ENCODE measurements at places on chromosomes 6 and 20. TPM values are rescaled to one million over a fixed set of nuclear protein-coding genes. Genes with fewer than 3 reads are reported as not detected.

The LCA5 gene
- 4.7 TPM for total RNA-seq

The OTOR gene
- total RNA-seq = not detected

The RWDD1 gene
- total RNA-seq = 40.2 TPM

The EIF6 gene
- 71.7 TPM for total RNA-seq

The KIF3B gene
- total RNA-seq = 15.5 TPM

The ADGB gene
- total RNA-seq = not detected

The MANEA gene
- total RNA-seq = 11.5 TPM

The WFDC10B gene
- total RNA-seq = not detected

The BLOC1S5 gene
- 7.4 TPM for total RNA-seq

The PI16 gene
- total RNA-seq = not detected

The LY6G6C gene
- not detected for total RNA-seq

The CHMP4B gene
- total RNA-seq = 64.3 TPM

The MTRF1L gene
- 13.4 TPM for total RNA-seq

The SLC17A1 gene
- not detected for total RNA-seq

The HLA-DPA1 gene
- total RNA-seq = 2.8 TPM

The ENPP1 gene
- 1.2 TPM for total RNA-seq

The PLCB4 gene
- 0.29 TPM for total RNA-seq

The CD93 gene
- 16.9 TPM for total RNA-seq

The HTR1E gene
- total RNA-seq = not detected

The AVP gene
- total RNA-seq = not detected

The ZBTB9 gene
- 2.6 TPM for total RNA-seq

The TGM3 gene
- total RNA-seq = not detected

The THEMIS gene
- not detected for total RNA-seq

The TNFRSF6B gene
- total RNA-seq = 3.1 TPM

The CST3 gene
- total RNA-seq = 3,122 TPM

The CCR6 gene
- not detected for total RNA-seq

The C20orf204 gene
- 0.34 TPM for total RNA-seq

The PPP1R3G gene
- total RNA-seq = 2.6 TPM

The LY86 gene
- total RNA-seq = not detected

The CRISP3 gene
- total RNA-seq = not detected

The SLC35F1 gene
- not detected for total RNA-seq

The SLC13A3 gene
- 2.5 TPM for total RNA-seq

The TAF4 gene
- 7.1 TPM for total RNA-seq

The TAGAP gene
- not detected for total RNA-seq

The DNAH8 gene
- total RNA-seq = not detected

The RRAGD gene
- 0.75 TPM for total RNA-seq

The PTK7 gene
- 110 TPM for total RNA-seq

The APOBEC2 gene
- not detected for total RNA-seq

The RIPPLY2 gene
- not detected for total RNA-seq

All from cardiac ventricle fibroblast (primary cell).